Right renal pelvis (tissue), 4 donors: ENCODE measurements at places on chromosomes 3 and 15. TPM values are rescaled to one million over a fixed set of nuclear protein-coding genes. Genes with fewer than 3 reads are reported as not detected.

The CALML4 gene
- polyA plus RNA-seq = 31.2 TPM

The NAALADL2 gene
- 19.9 TPM for polyA plus RNA-seq

- DNase-seq = no peak
Observed at GRCh38 chr15:52076889-52077781, 35.4 kb downstream of the BCL2L10 start.

DNA sequence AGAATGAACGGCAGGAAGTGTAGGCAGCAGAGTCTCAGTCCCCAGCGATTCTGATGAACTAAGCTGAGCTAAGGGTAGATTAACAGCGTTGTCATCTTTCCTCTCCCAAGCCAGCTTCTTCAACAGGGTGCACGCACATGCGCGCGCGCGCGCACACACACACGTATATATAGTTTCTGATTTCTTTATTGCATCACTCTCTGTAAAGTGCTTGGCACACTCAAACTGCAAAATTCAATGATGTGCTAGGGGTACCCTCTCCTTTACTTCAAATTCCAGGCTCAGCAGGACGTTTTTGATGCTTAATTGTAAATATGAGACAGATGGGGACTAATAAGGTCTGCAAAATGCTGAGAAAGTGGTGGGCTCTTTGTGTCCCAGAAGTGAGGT lies 26.1 kb upstream of the VPS8 start:
- no peak for DNase-seq
